MM.1S (cell line): ENCODE measurements at places on chromosomes 7 and 10.

GRCh38 chr7:55133630-55134358 lies 115.0 kb downstream of the EGFR start:
- no peak for DNase-seq

- no peak for DNase-seq
These were observed 42.5 kb downstream of the DLD start for GRCh38 chr7:107933386-107934013.

DNA sequence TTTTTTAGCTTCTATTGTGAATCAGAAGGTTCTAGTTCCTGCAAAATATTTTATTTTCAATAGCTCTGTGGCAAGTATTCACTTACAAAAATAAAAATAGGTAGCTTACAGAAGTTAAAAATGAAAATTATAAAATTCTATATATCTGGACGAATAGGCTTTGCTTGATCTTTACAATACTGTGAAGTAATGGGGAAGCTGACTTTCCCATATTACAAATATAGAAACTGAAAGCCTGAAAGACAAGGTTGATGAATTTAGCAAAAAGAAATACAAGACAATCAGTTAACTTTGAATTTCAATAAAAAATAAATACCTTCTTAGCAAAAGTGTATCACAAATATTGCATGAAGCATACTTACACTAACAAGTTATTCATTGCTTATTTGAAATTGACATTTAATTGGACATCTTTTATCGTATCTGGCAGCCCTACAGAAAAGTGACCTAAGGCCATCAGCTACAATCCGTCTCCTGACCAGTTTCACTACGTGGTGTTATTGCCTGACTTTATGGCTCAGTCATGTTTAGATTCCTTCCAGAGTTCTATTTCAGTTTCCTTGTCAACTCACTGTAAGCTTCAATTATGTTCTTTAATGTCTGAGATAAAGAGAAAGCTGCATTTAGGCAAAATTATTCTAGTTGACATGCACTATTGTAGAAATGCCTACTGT lies 310.5 kb upstream of the HGF start:
- no peak for DNase-seq

DNA sequence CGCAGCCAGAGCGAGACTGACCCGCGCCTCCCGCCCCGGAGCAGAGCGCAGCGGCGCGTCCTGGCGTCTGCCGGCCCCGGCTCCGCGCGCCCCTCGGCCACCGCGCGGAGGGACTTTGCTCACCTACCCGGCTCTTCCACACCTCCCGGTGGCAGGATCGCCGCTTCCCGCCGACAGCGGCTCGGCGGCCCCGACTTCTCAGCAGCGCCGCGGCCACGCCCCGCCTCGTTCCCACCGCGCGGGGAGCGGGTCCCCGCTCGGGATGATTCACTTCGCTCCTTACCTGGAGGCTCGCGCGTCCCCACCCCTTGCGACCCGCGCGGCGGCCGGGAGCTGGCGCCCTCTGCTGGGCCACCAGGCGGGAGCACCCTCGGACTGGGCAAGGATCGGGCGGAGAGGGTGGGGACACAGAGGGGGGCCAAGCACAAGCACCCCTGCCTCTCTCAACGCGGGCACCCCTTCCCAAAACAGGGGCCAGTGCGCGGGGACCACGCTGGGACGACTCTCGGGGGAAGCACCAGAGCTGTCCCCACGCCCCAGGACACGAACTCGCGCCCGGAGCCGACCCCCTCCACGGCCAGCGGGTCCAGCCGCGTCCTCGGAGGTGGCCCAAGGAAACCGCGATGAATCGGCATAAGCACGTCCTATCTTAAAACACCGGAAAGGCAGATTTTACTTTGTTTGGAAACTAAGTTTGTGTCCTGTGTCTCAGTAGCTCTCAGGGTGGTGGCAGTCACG lies 101.0 kb upstream of the SVIL start:
- DNase-seq: peak; percentile 74

- no peak for DNase-seq
These were observed 25.6 kb downstream of the SORBS1 start for GRCh38 chr10:95535526-95535925.

- DNase-seq: no peak
These were observed 56.2 kb upstream of the PDCD4 start for GRCh38 chr10:110815354-110816004.

GRCh38 chr10:129870961-129871621 lies 93.0 kb downstream of the EBF3 start:
- no peak for DNase-seq

GRCh38 chr10:124722798-124723783 lies 21.1 kb downstream of the FAM53B start:
- DNase-seq: peak; percentile 85

- DNase-seq: no peak
These were observed 380.4 kb upstream of the ZMIZ1 start for GRCh38 chr10:78688230-78688900.

DNA sequence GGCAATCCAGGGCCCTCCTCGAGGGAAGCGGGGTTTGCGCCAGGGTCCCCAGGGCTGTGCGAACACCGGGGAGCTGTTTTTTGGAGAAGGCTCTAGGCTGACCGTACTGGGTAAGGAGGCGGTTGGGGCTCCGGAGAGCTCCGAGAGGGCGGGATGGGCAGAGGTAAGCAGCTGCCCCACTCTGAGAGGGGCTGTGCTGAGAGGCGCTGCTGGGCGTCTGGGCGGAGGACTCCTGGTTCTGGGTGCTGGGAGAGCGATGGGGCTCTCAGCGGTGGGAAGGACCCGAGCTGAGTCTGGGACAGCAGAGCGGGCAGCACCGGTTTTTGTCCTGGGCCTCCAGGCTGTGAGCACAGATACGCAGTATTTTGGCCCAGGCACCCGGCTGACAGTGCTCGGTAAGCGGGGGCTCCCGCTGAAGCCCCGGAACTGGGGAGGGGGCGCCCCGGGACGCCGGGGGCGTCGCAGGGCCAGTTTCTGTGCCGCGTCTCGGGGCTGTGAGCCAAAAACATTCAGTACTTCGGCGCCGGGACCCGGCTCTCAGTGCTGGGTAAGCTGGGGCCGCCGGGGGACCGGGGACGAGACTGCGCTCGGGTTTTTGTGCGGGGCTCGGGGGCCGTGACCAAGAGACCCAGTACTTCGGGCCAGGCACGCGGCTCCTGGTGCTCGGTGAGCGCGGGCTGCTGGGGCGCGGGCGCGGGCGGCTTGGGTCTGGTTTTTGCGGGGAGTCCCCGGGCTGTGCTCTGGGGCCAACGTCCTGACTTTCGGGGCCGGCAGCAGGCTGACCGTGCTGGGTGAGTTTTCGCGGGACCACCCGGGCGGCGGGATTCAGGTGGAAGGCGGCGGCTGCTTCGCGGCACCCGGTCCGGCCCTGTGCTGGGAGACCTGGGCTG lies 26.0 kb downstream of the PRSS2 start:
- no peak for DNase-seq

GRCh38 chr7:14233076-14233867 lies 243.8 kb upstream of the ETV1 start:
- DNase-seq: no peak

DNA sequence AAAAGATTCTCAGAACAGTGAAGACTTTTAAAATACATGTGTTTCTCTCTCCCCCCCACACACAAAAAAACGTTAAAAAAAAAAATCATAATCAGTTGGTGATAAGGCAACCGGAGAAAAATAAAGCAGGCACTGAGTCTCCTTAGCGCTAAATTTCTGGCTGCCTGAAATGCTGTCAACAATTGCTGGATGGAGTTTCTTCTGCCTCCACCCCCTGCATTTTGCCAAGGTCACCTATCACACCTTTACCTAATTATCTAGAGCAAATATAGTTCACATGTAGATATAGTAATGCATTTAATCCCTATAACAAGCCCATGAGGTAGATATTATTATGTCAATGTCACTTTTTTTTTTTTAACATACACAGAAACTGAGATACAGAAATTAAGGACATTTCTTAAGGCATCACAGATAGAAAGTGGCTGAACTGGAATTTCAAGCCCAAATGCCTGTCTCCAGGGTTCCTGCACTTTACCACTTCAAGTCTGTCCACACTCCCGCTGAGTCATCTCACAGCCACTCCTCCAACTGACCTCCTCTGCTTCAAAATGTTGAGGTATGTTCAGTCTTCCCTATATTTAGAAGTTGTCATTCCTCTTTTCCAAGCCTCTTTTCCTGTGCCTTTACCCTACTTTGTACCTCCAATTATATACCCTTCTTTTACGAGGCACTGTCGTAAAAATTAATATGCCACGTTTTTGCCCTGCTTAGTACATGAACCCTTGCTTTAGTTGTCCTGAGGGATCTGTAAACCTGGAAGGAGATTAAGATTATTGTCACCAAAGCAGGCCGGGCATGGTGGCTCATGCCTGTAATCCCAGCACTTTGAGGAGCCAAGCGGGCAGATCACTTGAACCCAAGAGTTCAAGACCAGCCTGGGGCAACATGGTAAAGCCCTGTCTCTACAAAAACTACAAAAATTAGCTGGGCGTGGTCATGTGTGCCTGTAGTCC lies 72.8 kb upstream of the MPP7 start:
- DNase-seq: no peak

GRCh38 chr10:119871881-119872609 lies 598 bp downstream of the MCMBP start:
- peak; percentile 78 for DNase-seq

- DNase-seq: peak; percentile 55
These were observed 43.1 kb downstream of the MBL2 start for GRCh38 chr10:52729271-52730104.

GRCh38 chr7:138359870-138360559 lies 100.0 kb upstream of the TRIM24 start:
- no peak for DNase-seq

GRCh38 chr7:117630907-117631564 lies 151.2 kb downstream of the CFTR start:
- no peak for DNase-seq

DNA sequence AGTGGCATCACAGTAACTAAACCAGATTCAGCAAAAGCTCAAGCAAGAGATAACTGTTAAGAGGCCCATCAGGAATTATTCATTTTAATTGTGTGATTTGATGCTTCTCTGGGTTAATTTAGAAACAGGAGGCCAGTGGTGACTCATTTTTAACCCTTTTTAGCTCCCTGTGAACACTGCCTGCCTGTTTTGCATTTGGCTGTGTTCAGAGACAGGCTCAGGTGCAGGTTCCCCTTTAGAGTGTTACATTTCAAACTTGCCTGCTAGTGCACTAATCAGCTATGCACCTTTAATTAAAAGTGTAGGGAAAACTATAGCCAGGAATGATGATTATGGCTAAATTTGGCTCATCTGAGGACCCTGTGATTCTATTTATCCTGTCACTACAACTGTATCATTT lies 6.5 kb downstream of the STAMBPL1 start:
- no peak for DNase-seq

DNA sequence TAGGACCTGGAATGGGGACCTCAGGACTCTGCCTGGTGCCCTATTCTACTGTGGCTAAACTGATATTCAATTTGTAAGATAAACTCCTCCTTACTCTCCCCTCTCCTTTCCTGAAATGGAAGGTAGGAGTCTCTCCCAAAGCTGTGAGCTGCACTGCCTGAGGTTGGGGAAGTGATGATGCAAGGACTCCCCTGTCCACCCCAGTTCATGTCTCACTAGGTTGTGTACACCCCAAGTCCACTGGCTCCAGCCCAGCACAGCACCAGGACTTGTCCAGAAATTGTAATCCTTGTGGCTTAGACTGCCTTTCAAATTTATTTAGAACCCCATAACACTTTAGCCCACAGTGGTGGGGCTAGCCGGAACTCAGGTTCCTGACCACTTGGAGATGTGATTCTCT lies 247.2 kb upstream of the CTBP2 start:
- DNase-seq: no peak

DNA sequence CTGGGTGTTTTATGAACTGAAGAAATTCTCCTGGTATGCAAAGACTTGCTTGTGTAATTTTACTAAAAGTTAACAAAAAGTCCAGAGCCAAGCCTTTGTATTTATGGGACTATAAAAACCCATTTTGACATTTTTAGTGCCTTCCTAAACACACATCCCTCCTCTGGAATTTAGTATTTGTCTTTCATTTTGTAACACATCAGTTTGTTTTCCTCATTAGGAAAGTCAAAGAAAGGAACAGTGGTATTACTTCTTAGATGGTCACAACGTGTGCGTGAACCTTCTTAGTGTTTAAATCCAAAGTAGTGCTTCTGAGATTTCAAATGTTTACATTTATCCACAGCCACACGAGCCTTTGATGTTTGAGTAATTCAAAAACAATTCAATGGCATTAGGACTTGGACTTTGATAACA lies 103.2 kb upstream of the TMEM106B start:
- DNase-seq: no peak

GRCh38 chr7:81140252-81140651 lies 221.4 kb upstream of the SEMA3C start:
- no peak for DNase-seq

DNA sequence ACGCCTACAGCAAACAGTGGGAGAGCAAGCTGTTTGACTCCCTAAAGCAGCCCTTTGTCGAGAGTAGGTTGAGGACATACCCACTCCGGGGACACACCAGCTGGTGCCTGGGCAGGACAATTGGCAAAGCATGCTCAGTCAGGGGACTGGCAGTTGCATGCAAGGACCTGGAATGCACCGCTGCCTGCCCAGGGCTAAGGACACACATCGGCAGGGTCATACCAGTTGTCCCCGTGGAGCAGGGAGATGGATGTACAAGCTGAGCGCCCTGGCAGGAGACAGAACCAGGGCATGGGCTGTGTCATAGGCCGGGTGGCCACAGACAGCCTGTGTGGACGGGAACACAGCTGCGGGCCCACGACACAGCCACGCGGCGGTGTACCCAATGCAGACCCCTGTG lies 18.3 kb upstream of the ELN start:
- DNase-seq: no peak

GRCh38 chr10:48554656-48555055 lies 50.2 kb downstream of the ARHGAP22 start:
- no peak for DNase-seq

- DNase-seq: no peak
These were observed 129.7 kb downstream of the ZNF365 start for GRCh38 chr10:62503872-62504271.

GRCh38 chr7:105010504-105011130 lies 3.4 kb upstream of the KMT2E start:
- DNase-seq: no peak

DNA sequence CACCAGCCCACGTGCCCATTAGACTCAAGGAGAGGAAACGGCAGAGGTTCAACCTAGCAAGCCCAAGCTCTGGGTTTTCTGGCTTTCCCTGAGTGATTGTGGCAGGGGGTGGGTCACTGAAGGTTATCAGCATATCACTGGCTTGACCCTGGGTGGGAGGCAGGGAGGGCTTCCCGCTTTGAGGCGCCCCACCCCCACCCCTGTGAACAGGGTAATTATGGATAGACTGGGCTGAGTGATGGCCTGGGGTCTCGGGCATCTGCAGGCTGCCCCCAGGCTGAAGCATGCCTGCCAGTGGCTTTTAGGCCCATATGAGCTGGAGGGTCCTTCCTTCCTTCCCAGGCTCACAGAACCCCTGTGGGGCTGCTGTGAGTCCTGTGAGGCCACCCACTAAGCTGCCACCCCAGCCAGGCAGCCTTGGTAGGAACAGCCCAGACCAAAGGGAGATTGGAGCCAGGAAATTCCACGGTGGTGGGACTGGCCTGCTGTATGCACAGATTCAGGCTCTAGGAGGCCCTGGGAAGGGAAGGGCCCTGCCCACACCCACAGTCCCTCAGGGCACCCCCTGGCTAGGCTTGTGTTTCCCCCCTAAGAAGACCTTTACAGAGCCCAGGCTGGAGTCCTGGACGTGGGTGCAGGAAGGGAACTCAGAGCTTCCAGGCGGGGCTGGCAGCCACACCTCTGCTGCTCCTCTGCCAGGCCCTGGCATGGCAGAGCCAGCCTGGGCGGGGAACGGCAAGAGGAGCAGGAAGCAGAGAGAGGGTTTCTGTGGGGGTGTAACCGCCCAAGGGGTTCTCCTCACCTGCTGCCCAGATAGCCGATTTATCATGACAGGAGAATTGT lies 33.1 kb downstream of the GPRIN2 start:
- no peak for DNase-seq

- DNase-seq: peak; percentile 43
These were observed at the start of gene PTPN12 for GRCh38 chr7:77537136-77537777. Gene PTPN12 (plus strand): TSS chr7:77537295. CDS start chr7:77537547, 252 bp downstream.
